Bone marrow (tissue), 2 donors: ENCODE measurements at places on chromosomes 6 and 20.

DNA sequence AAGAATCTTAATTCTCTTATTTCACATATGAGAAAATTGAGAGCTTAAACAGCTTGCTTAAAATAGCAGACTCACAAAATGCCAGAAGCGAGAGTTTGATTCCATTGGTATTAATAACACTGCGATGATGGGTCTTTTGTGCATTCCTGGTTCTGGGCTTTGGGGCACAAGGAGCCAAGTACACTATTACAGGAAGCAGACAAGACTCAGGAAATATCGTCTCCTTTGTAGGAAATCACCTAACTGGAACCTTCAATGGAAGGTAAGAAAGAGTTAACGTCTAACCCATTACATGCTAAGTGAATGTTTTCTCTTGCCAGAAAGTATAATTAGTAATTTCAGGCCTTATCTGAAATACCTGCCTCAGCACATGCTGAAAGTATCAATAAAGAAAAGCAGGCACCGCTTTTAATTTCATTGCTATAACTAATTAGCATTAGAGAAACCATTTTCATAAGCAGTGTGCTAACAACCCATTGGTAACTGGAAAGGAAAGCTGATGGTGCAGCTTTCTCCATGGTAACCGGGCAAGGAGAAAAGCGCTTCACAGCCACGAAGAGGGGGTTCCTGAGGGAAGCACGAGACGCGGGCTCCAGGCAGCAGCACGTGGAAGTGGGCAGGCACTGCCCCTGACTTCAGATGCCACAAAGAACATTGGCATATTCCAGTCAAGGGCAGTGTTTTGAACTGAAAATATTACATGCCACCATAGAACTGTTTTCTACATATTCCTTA is 206.7 kb upstream of the AGPAT4 start:
- DNase-seq, result no peak

DNA sequence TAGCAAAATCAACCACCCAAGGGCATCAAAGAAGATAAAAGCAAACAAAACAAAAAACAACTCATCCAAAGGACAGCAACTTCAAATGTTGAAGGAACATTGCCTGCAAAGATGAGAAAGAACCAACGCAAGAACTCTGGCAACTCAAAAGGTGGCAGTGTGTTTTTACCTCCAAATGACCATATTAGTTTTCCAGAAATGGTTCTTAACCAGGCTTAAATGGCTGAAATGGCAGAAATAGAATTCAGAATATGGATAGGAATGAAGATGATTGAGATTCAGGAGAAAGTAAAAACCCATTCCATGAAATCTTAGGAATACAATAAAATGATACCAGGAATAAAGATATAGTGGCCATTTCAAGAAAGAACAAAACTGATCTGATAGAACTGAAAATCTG is 9.8 kb upstream of the PI3 start:
- DNase-seq, result no peak

GRCh38 chr20:44030394-44030793 is 115.7 kb downstream of the TOX2 start:
- no peak for DNase-seq

DNA sequence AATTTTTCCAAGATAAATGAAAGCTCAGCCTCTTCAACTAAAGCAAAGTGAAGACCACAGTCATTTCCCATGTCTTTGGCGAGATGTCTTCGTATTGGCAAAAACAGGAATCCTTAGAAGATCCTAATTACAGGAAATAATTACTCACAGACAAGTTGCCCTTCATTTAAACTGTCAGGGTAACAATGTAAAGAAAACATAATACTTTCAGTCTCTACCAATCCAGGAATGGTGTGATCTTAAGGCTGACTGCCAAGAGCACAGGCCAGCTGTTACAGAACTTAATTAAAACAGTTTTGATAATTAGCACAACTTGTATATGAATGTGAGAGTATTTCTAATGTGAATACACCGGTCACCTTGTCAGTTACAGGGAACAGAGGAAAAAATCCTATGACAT is 292.2 kb downstream of the PACRG start:
- no peak for DNase-seq

- DNase-seq, result peak; percentile 77
Measured at GRCh38 chr20:47334022-47334551, 22.4 kb downstream of the ZMYND8 start.

- DNase-seq, result no peak
Measured at GRCh38 chr20:61052195-61052750, 199.8 kb upstream of the CDH4 start.

GRCh38 chr20:53578492-53579222 is 15.0 kb downstream of the ZNF217 start:
- peak; percentile 14 for DNase-seq

- no peak for DNase-seq
Measured at GRCh38 chr6:97732045-97732444, 449.0 kb upstream of the MMS22L start.

DNA sequence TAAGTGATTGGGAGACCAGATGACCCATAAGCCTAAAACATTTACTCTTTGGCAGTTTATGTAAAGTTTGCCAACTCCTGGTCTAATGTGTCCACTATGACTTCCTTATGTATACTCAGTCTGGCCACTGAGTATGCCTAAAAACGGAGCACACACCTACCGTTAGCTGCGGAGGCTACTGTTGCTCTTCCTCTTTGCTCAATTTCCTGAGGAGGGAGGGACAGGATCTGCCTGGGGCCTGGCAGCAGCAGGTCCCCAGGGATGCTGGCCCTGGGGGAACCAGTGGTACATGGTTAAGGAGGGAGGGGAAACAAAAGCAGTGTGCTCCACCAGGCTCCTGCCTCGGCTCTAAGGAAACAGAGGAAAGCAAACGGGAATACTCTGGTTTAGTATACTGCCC is 113.5 kb downstream of the CDYL start:
- DNase-seq, result no peak

DNA sequence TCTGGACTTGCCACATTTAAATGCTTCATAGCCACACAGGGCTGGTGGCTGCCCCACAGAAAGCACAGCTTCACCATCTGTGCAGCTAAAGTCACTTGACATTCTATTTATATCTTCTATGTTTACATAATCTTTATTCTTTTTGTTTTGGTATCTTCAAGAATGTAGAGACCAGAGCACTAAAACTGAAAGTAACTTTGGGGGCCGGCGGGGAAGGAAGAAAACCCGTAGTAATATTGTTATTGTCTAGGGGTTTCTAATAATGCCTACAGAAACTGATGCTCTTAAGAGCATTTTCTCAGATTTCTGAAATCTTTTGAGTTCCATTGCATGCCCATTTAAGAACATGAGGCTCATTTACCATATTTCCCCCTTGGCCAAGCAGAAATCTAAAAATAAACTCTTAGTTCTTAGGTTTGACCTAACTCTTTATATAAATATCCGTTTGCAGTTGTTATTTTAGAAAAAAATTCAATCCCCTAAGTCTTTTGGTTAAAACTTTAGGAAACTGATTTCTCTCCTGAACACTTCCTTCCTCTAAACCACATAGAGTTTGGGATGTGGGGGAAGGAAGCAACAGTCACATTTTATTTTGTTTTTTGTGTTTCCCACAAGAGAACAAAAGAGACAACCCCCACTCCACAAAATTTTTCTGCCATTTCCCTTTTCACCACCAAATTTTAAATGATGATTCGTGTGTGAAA is 207.6 kb downstream of the OGFRL1 start:
- DNase-seq, result no peak

DNA sequence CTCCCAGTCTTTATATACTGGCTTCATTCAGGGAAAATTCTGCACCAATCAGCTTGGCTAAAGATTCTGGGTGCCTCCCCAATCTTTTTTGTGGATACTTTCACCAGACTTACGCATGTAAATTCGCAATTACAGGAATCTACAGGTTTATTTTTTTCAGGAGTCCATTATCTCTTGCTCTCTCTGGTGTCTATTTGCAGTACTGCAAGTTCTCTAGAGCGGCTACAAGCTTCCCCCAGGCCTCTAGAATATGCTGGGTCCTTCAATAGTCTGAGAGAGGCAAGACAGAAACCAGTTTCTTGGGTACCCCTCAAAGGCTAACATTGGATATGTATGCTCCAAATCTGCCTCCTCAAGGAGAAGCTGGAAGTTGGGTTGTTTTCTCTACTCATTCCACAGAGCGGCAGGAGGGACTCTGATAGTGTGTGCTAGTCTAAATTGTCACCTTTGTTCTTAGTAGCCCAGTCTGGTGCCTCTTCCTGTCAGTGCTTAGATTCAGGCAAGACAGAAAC is 58.5 kb downstream of the SUN5 start:
- DNase-seq, result no peak

- DNase-seq, result no peak
Measured at GRCh38 chr20:6767536-6768227, at the start of gene BMP2. Gene BMP2, plus strand, starts transcription at chr20:6767686. Its CDS starts 2,441 bp downstream, at chr20:6770127.

GRCh38 chr6:133241901-133242636 is 912 bp downstream of the EYA4 start:
- no peak for DNase-seq

DNA sequence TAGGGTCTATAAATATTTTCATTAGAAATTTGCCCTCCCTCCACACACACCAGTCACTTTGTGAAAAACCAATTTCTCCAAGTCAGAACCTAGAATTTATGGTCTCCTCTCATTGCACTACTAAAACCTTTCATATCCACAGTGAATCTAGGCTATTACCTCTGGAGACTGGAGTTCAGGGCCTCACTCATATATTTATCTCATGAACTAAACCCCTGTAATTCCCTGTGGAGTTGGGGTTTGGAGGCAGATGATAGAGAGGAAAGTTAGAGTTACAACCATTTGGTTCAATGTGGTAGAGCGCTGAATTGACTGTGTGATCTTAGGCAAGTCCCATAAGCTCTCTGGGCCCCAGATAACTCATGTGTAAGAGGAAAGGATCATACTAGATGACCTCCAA is 18.2 kb upstream of the CEP85L start:
- no peak for DNase-seq

DNA sequence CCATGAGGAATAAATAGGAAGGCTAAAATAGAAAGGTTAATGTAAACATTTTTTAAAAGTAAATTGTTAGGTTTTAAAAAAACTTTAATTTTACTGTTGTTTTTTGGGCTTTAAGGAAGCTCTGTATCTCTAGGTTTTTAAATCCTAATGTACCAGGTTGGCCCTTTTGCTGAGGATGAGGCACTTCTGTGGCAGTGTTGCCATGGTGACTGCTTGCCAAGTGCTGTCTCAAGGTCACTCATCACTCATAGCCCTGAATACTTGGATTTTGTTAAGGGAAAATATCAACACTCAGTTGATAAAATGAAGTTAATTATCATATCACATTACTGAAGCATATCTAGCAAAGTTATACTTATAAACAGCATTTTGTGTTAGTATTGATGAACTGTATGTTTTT is 50.2 kb downstream of the NCOA3 start:
- DNase-seq, result no peak
